ENCODE measurements at places on chromosomes 1 and 21.

DNA sequence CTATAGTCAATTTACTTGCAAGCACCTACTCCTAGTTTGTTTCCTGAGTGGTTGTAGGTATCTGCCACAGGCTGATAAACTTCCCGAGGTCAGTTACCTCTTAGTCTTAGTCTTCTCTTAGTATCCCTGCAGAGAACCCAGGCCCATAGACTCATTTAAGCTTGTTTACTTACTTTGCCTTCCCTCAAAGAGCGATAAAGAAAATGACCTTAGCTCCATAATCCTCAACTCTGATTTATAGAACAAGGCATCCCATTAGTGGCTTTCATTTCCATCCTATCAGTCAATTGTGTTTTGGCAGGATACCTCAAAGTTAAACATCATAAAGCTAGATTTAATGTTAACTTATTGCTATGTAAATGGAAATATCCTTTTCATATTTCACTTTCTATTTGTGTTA, 119.7 kb downstream of the UCHL5 start:
- no peak for DNase-seq

DNA sequence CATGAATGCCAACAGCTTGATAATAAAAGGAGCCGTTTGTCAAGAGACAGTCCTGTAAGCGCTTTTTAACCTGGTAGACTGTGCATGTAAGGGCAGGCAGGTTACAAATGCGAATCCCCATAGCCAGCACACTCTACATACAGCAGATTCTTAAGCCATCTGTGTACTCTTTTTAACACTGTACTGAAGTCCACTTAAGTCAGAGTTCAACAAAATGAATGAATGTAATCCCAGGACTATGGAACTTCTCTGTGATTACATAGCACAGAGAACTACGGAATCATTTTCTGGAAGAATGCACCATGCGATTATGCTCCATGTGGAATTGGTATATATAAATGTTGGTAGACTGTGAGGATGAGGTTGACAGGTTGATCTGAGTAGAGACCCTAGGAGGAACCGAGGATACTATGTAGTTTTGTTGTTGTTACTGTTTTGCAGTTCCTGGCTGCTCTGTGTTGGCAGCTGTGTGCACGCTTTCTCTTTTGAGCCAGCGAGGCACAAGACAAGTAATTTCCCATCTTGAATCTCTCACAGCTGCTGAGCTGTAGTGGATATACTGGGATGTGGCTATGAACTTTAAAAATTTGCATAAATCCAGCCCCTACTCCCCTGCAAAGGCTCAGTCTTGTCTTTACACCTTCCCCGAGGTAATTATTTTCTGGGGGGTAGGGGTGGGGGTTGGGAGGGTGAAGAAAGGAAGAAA, 21.9 kb downstream of the LRRC8D start:
- DNase-seq: no peak

DNA sequence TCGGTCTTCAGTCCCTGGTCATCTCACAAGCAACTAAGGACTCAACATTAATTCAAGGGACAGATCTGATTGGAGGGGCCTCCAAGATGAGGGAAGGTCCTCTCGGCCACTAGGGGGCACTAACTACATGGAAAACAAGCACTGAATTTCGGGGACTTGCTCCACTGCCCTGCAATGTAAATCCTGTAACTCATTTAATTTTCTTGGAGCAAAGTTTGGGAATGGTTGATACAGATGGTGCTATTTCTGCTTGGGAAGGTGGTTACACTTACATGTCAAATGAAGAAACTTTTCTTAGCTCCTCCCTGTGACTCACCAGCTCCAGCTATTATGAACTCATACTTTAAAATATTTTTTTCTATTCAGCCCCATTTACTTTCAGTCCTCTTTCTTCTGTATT, 97.4 kb upstream of the KCNJ15 start:
- DNase-seq: peak; percentile 56

GRCh38 chr21:14486869-14487268, 59.2 kb downstream of the SAMSN1 start:
- DNase-seq: no peak

GRCh38 chr21:46095814-46096595, 1.9 kb upstream of the COL6A2 start:
- DNase-seq: no peak

- DNase-seq: no peak
These were observed 6.5 kb upstream of the CELA2B start for GRCh38 chr1:15469361-15469760.

- DNase-seq: no peak
These were observed 41.3 kb downstream of the CYP2J2 start for GRCh38 chr1:59885160-59885832.

- no peak for DNase-seq
These were observed 97.3 kb downstream of the RAVER2 start for GRCh38 chr1:64842224-64842623.

DNA sequence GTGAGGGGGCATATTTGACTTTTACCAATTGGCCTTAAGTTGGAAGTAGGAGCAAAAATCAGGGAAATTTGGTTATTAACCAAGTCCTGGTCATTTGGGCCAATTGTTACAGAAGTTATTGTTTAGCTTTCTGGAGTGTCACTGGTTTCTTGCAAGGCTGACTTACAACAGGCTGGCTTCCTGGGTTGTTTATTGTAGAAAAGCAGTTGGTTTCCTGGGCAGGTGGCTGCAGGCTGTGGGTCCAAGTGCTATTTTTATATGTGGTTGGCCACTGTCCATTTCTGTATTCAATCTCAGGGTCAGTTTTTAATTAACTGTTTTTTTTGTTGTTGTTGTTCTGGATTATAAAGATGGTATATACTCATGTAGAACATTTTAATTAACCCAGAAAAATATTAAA, 174.1 kb downstream of the KCNJ6 start:
- DNase-seq: no peak

GRCh38 chr1:151993084-151993733, 450 bp downstream of the S100A10 start:
- DNase-seq: peak; percentile 20

- DNase-seq: no peak
These were observed 16.3 kb upstream of the DNAJC6 start for GRCh38 chr1:65292861-65293593.

DNA sequence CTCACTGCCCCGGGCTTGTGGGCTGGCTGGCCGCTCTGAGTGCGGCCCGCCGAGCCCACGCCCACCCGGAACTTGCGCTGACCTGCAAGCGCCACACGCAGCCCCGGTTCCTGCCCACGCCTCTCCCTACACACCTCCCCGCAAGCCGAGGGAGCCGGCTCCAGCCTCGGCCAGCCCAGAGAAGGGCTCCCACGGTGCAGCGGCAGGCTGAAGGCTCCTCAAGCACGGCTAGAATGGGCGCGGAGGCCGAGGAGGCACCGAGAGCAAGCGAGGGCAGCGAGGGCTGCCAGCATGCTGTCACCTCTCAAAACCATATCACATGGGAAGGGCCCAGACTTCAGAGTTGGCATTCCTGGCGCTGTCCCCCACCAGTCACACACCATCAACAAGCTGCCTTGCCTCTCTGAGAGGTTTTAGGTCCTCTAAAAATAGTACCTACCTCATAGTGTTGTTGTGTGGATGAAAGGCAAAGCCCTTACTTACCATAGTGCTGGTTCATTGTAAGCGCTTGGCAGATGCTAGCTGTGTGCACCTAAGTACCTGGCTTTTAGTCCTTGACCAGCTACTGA, 13.4 kb downstream of the LDLRAD1 start:
- no peak for DNase-seq

GRCh38 chr1:235270625-235271024, 57.4 kb downstream of the ARID4B start:
- DNase-seq: no peak

- DNase-seq: no peak
These were observed 126.2 kb upstream of the SMYD2 start for GRCh38 chr1:214154596-214155292.

DNA sequence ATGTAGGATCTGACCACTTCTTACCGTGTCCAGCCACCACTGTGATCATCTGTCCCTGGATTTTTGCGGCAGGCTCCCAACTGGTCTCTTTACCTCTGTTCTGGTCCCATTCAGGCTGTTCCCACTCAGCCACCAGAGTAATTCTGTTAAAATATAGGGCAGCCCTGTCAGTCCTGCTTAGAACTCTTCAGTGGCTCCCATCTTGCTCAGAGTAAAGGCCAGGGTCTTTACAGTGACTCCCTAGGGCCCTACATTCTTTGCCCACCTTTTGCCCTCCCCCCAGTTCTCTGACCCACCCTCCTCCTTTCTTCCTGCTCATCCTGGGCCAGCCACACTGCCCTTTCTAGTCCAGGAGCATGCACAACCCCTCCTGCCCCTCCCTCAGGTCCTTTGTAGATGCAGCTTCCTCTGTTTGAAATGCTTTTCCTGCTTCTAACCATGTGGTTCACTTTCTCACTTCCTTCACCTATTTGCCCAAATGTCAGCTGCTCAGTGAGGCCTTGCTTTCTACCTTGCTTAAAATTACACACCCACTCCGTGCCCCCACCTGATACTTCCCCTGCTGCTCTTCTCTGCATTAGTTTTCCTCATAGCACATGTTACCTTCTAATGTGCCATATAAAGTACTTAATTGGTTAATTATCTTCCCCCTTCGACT, 7.8 kb downstream of the UBIAD1 start:
- DNase-seq: no peak

- no peak for DNase-seq
These were observed 90.9 kb downstream of the IER5 start for GRCh38 chr1:181179279-181179986.

GRCh38 chr1:29200906-29201594, 19.4 kb upstream of the SRSF4 start:
- DNase-seq: no peak

DNA sequence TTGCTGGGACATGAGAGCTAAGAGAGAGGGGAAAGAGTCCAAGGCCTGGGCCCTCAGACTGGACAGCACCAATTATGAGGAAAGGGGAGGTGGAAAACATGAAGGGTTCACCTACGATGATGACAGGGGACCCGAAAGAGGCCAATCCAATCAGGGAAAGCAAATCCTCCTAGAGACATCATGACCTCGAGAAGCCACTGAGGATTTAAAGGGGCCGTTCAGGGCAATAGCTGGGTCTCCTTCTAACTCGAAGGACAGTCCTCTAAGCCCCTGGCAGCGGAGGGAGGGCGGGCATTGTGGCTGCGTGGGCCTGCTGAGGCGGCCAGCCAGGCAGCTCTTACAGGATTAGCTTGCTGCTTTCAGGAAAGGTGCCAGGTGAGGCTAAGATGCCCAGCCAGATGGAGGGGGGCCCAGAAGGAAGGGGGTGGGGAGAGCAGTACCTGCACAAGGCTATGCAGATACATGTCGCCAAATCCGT, 7.4 kb downstream of the MEF2D start:
- no peak for DNase-seq

DNA sequence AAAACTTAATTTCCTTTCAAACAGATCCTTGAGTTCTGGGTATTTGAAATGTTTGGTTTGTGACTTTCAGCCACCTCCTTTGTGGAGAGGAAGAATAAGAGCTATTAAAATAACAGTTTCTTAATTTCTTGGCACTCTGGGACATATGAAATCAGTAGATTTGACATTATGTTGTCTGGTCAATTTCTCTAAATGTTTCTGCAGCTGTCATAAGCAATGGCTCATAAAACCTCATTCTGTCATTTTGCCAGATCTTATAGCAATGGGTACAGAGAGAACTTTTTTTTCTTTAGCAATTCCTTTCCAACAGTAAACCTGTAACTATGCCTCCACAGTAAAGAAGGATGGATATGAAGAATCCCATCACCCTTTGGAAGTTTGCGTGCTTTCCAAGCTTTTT, 52.6 kb downstream of the LAMC1 start:
- DNase-seq: no peak

DNA sequence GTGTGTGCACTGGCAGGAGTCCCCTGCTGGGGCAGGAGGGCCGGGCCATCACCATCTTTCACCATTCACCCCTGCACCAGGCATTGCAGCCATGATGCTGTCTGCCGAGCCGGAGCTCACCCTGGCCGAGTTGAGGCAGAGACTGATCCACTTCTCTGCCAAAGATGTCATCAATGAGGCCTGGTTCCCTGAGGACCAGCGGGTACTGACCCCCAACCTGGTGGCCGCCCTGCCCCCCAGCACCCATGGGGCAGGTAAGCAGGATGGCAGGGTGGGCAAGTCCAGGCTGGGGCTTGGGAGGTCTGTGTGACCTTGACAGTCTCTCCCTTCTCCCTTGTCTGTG, 18.6 kb downstream of the PCSK9 start:
- no peak for DNase-seq

GRCh38 chr1:24384251-24385090, 29.1 kb downstream of the STPG1 start:
- DNase-seq: peak; percentile 45

- DNase-seq: no peak
These were observed 136.7 kb upstream of the RAVER2 start for GRCh38 chr1:64608005-64608650.

DNA sequence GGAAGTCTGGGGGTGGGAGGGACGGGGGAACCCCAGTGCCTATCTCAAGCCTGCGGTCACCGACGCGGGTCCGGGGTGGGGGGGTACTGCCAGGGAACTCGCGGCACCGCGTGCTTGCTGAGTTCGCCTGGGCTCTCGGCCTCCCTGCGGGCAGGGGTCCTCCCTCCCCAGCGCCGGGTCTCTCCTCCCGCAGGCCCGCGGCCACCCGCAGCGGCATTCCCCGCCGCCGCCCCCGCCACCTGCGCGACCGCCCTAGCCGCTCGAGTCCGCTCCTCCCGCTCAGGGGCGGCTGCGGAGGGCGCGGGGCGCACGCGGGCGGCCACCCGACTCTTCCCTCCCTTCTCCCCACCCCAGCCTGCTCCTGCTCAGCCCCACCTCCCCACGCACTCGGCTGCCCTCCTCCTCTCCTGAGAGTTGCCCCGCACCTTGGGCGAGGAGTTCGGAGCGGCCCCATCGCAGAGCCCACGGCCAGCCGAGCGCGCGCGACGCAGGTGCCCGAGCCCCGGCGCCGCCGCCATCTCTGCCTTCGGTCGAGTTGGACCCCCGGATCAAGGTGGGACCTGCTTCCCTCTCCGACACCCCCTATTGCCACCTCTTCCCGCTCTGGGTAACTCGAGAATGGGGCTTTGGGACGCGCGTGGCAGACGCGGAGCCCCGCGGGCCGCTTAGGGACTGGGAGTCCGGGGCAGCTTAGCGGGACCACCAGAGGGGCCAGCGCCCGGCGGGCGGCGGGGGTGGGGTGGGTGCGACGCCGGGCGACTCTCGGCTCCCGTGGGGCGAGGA, 105.0 kb downstream of the LEPR start:
- no peak for DNase-seq

DNA sequence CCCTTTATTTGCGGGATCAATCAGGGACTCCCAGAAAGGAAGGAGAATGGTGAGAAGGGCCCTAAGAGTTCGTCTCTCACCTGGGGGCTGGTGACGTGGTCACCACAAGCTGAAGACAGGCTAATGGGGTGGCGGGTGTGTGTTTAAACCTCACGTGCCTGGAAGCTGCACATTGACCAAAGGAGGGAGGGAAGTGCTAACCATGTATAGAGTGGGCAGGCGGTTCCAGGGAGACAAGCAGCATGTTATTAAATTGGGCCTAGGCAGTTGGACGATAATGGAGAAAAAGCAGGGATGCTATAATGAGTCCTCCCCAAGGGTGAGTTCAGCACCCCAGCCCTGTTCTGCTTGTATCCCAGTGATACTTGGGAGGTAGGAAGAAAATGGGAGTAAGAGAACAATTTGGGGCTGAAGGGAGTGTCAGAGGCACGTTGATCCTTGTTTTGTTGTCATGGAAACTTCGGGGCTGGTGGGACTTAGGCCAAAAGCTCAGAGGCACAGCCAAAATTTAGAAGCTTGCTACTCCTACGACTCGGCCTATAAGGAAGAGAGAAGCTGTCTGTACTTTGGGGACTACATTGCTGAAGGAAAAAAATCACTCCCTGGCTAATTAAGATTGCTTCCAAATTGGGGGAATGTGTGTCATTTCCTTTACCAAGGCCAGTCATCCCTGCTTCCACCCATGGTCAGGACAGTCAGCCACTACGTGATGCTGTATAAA, 33.2 kb upstream of the EPHA8 start:
- DNase-seq: no peak

Data from activated CD4-positive, alpha-beta T cell treated with anti-CD3 and anti-CD28 coated beads for 4 hours (primary cell).